ENCODE measurements at places on chromosomes 11 and 22. TPM values are rescaled to one million over a fixed set of nuclear protein-coding genes. Genes with fewer than 3 reads are reported as not detected.
A peak's percentile ranks its signal among the peaks of the same experiment; 100 is the strongest.

Gene CTNND1
- 67.0 TPM for total RNA-seq

Gene FOXRED2
- 11.3 TPM for total RNA-seq

Gene NAALADL1
- total RNA-seq: 3.4 TPM

Gene MUC15
- not detected for total RNA-seq

Gene C11orf97
- not detected for total RNA-seq

Gene INSC
- total RNA-seq: 0.51 TPM

- DNase-seq: peak; percentile 88
These were observed 456 bp upstream of the PARVB start for GRCh38 chr22:44023404-44024287.

GRCh38 chr22:41979423-41980250 is 10.4 kb downstream of the SEPTIN3 start:
- DNase-seq: no peak

DNA sequence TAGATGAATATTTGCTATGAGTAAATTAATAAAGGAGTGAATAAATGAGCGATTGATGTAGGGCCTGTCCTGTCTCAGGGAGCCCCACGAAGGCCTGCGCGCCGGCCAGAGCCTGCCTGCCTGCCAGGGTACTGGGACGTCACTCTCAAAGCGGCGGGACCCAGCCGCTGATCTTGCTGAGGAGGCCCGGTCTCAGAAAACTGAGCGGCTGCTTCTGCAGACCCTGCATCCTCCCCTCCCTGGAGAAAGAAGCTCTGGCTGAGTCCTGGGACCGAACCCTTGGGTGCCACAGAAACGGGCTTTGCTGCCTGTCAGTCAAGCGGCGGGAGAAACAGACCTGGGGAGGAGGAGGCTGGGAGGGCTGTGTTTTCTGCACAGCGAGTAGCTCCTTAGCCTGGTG is 91.6 kb upstream of the B3GAT1 start:
- no peak for DNase-seq

All from Right ventricle myocardium inferior (tissue), 1 donor.